ENCODE measurements at places on chromosomes 1 and 21. TPM values are rescaled to one million over a fixed set of nuclear protein-coding genes. Genes with fewer than 3 reads are reported as not detected.

DNA sequence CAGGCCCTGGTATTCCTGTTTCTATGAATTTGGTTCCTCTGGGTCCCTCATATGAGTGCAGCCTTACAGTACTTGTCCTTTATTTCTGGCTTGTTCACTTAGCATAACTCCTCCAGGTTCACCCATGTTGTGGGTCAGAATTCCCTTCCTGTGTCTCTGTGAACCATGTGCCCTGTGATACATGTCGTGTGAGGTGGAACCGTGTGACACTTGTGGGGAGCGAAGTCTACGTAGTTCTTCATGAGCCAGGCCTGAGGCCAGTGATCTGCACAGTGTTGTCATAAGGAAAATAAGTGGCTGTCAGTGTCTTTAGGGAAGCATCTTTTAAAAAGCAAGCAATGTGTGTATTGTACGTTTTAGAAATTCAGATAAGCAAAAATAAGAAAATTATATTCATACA, 122.8 kb downstream of the GALNT2 start:
- no peak for DNase-seq

DNA sequence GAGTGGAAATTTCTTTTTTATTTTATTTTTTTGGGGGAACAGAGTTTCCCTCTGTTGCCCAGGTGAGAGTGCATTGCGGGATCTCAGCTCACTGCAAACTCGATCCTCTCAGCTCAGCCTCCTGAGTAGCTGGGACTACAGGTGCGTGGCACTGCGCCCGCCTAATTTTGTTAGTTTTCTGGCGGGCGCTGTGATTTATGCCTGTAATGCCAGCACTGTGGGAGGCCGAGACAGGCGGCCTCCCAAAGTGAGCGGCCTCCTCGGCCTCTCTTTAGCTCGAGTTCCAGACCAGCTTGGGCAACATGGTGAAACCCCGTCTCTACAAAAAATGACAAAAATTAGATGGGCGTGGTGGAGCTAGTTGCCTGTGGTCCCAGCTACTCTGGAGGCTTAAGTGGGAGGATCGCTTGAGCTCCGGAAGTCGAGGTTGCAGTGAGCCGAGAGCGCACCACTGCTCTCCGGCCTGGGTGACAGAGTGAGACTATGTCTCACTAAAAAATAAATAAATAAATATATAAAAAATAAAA, 2.7 kb downstream of the GMEB1 start:
- DNase-seq: no peak

CADM3 gene
- total RNA-seq: 6.4 TPM

DNA sequence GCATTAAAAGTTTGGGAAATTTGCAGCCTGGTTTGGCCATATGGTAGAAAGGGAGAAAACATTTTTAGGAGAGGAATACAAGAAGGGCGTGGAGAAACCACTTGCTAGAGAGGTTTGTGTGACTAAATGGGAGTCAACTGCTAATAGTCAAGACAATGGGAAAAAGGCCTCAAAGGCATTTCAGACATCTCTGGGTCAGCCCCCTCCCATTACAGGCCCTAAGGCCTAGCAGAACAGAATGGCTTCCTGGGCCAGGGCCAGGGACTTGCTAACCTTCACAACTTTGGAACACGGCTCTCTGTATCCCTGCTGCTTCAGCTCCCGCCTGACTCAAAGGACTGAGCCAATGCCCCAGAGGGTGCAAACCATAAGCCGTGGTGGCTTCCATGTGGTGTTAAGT, 752.3 kb upstream of the ADAMTS5 start:
- DNase-seq: no peak

GRCh38 chr1:165637427-165637826, 6.4 kb downstream of the MGST3 start:
- DNase-seq: no peak

CD1B gene
- not detected for total RNA-seq

CLDN8 gene
- total RNA-seq: not detected

GRCh38 chr1:29753244-29753643, 516.9 kb downstream of the PTPRU start:
- DNase-seq: no peak

IL20 gene
- not detected for total RNA-seq

MNDA gene
- total RNA-seq: 4.9 TPM

SPATA45 gene
- total RNA-seq: not detected

CFHR5 gene
- not detected for total RNA-seq

DNA sequence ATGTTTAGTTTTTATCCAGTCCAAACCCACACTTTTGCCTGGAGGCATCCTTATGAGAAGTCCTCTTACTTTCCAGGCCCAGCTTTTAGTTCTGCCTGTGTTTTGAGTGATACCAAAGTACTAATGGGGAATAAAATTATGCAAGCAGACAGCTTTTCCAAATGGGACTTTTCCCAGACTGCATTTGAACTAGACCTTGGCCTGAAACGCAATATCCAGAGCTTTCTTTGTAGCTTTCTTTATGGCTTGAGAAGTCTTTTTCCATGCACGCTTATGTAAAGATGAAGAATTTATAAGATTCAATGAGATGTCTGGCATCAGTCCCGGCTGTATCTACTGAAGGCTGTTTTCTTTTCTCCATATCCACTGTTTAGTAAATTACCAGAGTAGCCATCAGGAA, 236.6 kb upstream of the RAB4A start:
- no peak for DNase-seq

DNA sequence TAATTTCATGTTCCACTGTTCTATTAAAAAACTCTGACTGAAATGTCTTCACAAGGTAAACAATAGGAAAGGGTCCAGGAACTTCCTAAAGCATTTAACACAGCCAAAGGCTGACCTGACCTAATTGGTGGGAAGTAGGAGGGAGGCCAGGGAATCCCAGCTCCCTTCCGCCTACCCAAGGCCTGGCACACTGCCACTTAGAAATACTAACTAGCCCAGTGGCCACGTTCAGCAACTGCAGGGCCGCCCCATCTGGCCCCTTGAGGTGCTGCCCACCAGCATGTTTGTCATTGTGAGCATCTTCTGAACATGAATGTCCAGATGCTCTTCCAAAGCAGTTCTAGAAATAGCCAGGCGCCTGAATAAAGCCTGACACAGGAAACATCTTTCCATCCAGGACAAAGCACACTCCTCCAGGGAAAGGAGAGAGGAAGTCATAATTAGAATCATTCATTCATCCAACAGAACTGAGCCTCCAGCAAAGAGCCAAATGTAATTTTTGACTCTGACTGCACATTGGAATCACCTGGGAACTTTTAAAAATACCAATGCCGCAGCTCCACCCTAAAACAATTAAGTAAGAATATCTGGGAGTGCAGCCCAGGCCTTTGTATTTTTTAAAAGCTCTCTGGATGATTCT, 44.6 kb upstream of the BCL9 start:
- DNase-seq: no peak

- DNase-seq: no peak
These were observed 2.9 kb downstream of the SELENON start for GRCh38 chr1:25802915-25803314.

DNA sequence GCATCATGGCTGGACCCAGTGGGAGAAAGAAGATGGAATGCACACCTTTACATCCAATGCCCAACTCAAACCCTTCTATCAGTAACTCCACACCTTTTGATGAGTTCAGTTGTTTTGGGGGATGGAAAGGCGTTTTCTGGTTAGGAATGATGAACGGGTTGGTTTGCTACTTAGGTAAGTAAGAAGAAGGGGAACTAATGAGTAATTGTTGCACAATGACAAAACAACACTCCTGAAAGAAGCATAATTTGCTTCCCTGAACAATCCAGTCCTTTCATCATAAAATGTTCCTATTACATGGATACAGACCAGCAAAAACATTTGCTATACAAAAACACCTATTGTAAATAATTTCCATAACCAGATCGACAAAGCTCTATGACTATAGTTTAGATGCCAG, 35.9 kb upstream of the NFIA start:
- no peak for DNase-seq

GRCh38 chr1:229561141-229561540, 2.6 kb upstream of the ABCB10 start:
- DNase-seq: no peak

DNA sequence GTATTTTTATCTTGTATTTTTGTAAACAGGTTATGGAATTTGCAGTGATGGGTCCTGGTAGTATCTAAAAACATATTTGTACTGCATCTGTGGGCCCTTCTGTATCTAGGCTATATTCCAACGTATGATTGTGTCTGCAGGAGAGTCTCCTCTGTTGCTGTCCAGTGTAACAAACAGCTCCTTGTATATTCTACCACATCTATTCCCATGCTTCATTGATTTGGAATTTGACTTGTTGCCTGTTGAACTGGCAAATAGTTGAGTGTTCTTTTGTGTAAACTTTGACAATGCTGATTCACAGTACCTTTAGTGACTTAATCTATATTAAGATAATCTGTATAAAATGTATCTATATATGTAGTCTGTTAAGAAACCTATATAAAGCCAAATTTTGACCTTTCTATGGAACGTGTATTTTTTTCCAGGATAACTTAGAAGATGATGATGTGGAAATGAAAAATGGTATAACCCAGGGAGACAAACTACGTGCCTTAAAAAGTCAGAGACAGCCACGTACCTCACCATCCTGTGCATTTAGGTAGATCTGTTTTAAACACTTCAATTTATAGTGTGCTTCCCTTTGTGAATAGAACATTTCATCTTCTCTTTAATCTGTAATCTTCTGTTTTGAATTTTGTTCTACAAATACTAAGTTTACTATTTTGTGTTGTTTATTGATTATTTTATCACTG, 43.4 kb upstream of the GPR88 start:
- DNase-seq: no peak

- no peak for DNase-seq
These were observed 1760.3 kb downstream of the NCAM2 start for GRCh38 chr21:22758478-22758877.

GRCh38 chr1:222620566-222620965, 2.7 kb downstream of the MIA3 start:
- no peak for DNase-seq

GRCh38 chr1:158115126-158115525, 65.6 kb upstream of the CD1D start:
- no peak for DNase-seq

ADGRL4 gene
- 25.3 TPM for total RNA-seq

AVPR1B gene
- not detected for total RNA-seq
